ENCODE measurements at places on chromosomes 5 and 9. TPM values are rescaled to one million over a fixed set of nuclear protein-coding genes. Genes with fewer than 3 reads are reported as not detected.

Gene AHRR
- 1.5 TPM for total RNA-seq

DNA sequence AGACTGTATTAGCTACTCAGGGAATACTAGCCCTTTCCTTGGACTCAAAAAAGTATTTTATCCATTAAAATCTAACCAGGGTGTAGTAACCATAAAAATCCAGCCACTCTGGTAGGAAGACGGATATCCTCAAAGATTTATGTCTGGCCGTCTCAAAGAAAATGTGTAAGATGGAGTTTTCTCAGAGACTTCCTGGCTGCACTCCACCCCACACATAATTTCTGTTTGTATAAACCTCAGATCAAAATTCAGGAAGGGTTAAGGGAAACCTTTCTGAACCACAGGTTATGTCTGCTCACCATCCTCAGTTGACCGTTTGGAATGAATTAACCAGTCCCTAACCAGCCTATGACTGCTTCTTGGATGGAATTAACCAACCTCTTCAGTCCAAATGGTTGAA, 13.8 kb upstream of the SMIM23 start:
- DNase-seq, result no peak

DNA sequence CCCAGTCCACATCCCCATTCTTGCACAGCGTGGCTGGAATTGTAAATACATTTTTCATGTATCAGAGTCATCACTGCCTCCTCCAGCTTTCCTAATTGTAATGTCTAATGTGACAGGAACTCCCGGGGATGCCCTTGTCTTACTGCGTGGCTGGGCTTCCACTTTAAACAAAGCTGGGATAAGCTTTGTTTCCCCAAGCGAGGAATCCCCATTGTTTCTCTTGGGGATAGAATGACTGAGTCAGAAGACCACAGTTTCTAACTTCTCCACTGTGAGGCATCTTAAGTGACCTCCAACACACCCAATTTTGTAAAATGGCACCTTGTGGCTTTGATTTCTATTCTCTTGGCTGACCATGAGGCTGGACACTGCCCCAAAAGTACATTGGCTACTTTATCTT, 22.4 kb downstream of the ARPC5L start:
- DNase-seq, result no peak

Gene PLPPR1
- 1.5 TPM for total RNA-seq

Gene SPINK6
- not detected for total RNA-seq

GRCh38 chr9:2286825-2287455, 271.8 kb downstream of the SMARCA2 start:
- DNase-seq, result no peak

Gene CSF1R
- total RNA-seq, result 0.19 TPM

GRCh38 chr5:38364825-38365224, 106.5 kb downstream of the EGFLAM start:
- no peak for DNase-seq

Gene TNFSF8
- total RNA-seq, result not detected

- DNase-seq, result no peak
Measured at GRCh38 chr9:104027295-104027694, 66.8 kb upstream of the SMC2 start.

DNA sequence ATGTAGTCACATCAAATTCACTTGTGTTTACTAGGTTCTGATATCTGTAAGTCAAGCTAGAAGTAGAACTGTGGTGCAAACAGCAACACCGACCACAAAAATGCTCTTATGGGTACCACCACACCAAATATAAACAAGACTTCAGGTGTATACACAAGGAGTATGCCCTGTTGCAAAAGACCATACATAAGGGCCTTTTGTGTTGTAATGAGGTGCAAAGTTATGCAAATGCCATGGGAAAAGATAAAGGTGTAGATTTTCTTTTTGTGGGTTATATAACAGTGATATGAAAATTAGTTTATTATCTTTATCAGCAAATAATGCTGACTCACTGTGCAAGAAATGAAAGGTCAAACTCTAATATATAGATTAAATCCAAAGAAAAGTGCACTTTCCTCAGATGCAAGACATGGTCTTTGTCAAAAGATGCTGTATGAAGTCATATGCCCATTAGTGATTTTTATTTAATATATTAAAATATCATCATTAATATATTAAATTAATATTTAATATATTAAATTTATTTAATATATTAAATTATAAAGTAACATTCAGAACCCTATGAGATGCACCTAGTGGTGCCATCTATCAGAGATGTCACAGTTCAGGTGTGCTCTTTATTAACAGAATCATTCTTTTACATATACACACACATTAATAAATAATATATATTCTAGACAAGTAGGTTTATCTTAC, 26.7 kb upstream of the ALDH1A1 start:
- no peak for DNase-seq

DNA sequence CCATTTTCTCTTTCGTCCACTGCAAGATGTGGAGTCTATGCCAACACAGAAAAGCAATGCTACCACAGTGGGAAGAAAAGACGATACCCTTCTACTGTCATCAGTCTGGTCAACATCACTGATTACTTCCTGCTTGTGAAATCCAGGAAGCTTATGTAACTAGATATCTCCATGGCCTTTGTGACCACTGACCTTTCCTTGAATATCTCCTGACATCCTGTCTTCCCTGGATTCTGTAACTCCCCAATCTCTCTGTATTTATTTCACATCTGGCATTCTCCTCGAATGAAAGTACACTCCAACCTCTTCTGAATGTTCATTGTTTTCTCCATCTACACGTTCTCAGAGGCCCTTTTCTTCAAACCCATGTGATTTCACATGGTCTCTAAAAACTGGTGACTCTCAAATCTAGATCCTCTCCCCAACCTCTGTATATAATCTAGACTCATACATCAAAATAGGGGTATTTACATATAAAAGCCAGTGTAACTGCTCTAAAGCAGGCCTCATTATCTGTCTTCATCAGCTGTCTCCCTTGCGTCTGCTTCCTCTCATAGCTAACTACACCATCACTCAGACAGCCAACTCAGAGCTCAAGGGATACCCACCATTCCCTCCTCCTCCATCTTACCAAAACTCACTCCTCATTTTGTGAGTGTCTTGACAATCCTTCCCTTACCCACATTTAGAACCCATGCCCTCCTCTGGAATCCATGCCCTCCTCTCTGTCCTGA, 156.8 kb downstream of the SEMA5A start:
- DNase-seq, result no peak

DNA sequence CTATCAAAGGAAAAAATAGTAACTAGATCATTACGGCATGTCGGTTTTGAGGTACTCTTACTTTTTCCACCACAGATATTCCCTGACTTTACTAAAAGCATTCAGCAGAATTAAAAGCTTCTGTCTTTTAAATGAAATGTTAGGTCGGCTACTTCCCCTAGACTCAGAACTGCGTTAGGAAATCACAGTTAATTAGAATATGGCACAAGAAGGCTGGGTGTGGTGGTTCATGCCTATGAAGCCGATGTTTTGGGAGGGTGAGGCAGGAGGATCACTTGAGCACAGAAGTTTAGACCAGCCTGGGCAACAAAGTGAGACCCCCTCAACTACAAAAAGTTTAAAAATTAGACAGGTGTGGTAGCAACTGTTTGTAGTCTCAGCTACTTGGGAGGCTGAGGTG, 24.4 kb downstream of the CEMIP2 start:
- no peak for DNase-seq

Gene BRINP1
- total RNA-seq, result 8.7 TPM

Gene NR2F1
- total RNA-seq, result not detected

DNA sequence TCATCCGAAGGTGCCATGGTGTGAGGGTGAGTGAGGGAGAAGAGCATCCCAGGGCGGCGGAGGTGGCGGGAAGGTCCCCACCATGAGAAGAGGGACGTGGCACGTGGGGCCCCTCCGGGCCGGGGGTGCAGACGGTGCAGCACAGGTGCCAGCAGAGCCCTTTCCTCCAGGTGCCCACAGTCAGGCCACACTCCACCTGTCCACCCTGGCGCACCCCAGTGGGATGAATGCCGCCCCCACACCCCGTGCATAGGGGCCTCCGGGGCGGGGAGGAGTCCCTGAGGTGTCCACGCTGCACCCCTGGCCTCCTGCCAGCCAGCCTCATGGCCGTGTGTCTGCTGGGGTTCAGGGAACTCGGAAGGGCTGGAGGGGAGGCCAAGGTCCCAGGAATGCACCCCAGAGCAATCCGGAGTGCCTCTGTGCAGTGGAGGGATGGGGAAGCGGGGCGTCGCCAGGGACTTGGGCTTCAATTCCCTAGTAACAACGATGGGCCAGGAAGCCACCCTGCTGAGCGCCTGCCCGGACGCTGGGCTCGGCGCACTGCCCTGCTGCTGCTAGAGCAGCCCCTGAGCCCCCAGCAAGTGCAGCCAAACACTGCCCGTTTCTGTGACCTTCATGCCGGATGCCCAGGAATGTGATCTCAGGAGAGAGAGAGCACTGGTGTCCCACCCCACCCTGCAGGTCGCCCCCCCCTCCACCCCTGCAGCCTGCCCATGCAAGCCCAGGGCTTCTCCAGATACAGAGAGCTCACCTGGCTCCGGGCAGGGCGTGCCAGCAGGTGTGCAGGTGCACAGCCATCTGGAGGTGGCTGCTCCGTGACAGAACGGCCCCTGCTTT, 8.8 kb upstream of the NACC2 start:
- peak; percentile 66 for DNase-seq

Gene PHF24
- total RNA-seq, result 1.9 TPM

- no peak for DNase-seq
Measured at GRCh38 chr5:76813982-76814562, 4.8 kb upstream of the F2RL1 start.

GRCh38 chr5:32096891-32097595, 77.1 kb downstream of the GOLPH3 start:
- no peak for DNase-seq

DNA sequence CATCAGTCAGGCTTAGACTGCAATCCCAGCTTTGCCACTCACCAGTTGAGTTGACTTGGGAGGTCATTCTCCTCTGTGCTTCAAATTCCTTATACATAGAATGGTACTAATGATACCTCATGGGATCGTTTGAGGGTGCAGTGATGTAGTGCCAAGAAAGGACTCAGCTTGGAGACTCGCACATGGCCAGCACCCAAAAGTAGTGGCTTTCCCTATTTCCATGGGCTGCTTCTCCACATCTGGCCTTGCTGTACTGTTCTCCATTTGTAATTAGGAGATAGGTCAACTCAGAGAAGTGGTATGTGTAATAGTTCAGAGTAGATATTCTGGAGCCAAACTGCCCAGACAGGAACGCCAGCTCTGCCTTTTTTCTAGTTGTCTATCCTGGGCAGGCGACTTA, 5.5 kb downstream of the CCL19 start:
- no peak for DNase-seq

- no peak for DNase-seq
Measured at GRCh38 chr5:5532306-5533076, 110.0 kb downstream of the ICE1 start.

GRCh38 chr5:1545805-1546355, 22.1 kb upstream of the LPCAT1 start:
- no peak for DNase-seq

Gene GLRA1
- not detected for total RNA-seq

Gene IFNA13
- total RNA-seq, result not detected

DNA sequence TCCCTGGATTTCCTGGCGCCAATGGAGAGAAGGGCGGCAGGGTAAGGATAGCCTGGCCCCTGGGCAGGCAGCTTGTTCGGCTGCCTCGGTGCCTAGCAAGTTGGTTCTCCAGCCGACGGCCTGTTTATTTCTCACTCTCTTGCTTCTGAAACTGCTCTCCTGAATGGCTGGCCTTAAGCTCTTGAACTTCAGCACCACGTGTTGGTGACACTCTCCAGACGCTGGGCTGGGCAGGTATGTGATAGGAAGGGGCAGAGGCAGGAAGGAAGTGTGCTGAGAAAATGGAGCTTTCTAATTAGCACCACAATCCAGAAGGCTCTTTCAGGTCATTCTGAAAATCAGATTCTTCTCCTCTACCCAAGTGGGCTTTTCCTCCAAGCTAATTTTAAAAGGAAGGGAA, 91.4 kb upstream of the FCN2 start:
- no peak for DNase-seq

GRCh38 chr5:177599731-177600507, at the start of gene B4GALT7:
Gene B4GALT7 (plus strand): TSS chr5:177600132. CDS start chr5:177600211, 79 bp downstream.
- DNase-seq, result peak; percentile 93

DNA sequence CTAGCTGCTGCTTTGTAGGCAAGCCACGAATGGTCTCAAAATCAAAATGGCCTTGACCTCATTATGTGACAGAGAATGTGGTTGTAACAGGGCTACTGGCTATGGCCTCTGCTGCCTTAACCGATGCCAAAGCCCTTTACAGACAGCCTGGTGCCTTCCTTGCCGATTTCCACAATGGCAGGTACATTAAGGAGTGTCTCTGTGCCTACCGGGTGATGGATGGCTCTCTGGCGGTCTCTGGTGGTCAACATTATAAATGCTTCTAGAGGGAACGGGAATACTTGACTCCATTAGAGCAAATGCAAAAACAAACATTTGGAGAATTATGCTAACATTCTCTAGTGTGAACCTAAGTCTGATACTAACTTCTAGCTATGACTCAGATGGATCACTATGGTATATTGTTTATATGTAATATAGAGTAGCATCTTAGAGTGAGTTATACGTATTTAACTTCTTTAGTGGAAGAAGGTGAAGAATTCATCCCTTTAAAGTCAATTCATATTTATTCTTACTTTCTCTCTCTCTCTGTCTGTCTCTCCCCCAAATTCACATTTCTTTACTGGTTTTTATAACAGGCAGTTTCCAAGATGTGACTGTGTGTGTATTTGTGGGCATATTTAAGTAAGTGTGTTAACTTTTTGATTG, 52.5 kb downstream of the RPS23 start:
- DNase-seq, result peak; percentile 90

Gene CCL27
- total RNA-seq, result not detected

DNA sequence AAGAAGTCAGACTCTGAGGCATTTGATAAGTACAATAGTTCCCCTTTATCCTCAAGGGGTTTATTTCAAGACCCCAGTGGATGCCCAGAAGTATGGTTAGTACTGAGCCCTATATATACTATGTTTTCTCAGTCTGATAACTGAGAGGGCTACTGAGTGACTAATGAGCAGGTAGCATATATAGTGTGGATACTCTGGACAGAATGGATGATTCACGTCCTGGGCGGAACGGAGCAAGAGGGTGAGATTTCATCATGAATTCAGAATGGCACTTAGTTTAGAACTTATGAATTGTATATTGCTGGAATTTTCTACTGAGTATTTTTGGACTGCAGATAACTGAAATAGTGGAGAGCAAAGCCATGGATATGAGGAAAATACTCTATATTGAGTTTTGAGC, 457.6 kb downstream of the PLK2 start:
- no peak for DNase-seq

Gene HDAC3
- total RNA-seq, result 73.3 TPM

DNA sequence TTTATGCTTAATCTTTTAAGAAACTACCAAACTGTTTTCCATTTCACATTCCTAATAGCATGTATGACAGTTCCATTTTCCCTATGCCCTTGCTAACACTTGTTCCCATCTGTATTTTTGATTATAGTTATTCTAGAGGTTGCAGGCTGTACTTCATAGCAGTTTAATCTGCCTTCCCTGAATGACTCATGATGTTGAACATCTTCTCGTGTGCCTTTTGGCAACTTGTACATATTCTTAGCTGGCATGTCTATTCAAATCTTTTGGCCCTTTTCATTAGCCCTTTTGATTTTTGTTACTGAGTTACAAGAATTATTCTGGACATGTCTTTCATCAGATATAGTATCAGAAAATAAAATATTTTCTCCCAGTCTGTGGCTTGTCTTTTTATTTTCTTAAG, 320.3 kb downstream of the DIRAS2 start:
- no peak for DNase-seq
